Aorta (tissue), 5 donors: ENCODE measurements at places on chromosomes 1 and 21. TPM values are rescaled to one million over a fixed set of nuclear protein-coding genes. Genes with fewer than 3 reads are reported as not detected.

Gene AMY1B
- total RNA-seq: not detected

Gene TRIM67
- total RNA-seq: not detected

Gene CBR1
- 45.9 TPM for total RNA-seq

Gene NPR1
- 116 TPM for total RNA-seq

Gene S100A2
- 1.8 TPM for total RNA-seq

Gene CELA2B
- total RNA-seq: 0.45 TPM

Gene KRTAP12-2
- not detected for total RNA-seq

Gene TAL1
- 6.0 TPM for total RNA-seq

Gene SPRR1A
- total RNA-seq: not detected

Gene OPRD1
- not detected for total RNA-seq

Gene IL10
- total RNA-seq: 2.7 TPM

Gene ARID4B
- total RNA-seq: 49.1 TPM

Gene GRIK3
- total RNA-seq: 0.68 TPM

Gene ITLN2
- total RNA-seq: not detected

Gene CFAP74
- total RNA-seq: not detected

Gene CFHR5
- total RNA-seq: not detected

Gene LHX8
- total RNA-seq: not detected

Gene ZMYM1
- 16.4 TPM for total RNA-seq

Gene AMIGO1
- 3.8 TPM for total RNA-seq

Gene BARHL2
- total RNA-seq: not detected

Gene WLS
- 47.3 TPM for total RNA-seq

Gene ARPC5
- total RNA-seq: 115 TPM

Gene CYP4A11
- total RNA-seq: 0.15 TPM

Gene CPT2
- total RNA-seq: 9.2 TPM

Gene FMO5
- total RNA-seq: 5.8 TPM

Gene TSPAN1
- total RNA-seq: 2.3 TPM

Gene GIPC2
- total RNA-seq: 7.4 TPM

Gene FBLIM1
- total RNA-seq: 418 TPM

Gene RHBDL2
- not detected for total RNA-seq

Gene GBP6
- total RNA-seq: not detected

Gene TSPEAR
- total RNA-seq: not detected

Gene MAP3K21
- total RNA-seq: 1.3 TPM

Gene S100A7
- not detected for total RNA-seq

Gene SELENON
- total RNA-seq: 68.0 TPM

Gene LRRC39
- 1.0 TPM for total RNA-seq

Gene ATAD3A
- 11.9 TPM for total RNA-seq

Gene ASPM
- total RNA-seq: 1.6 TPM

Gene SNX7
- 39.3 TPM for total RNA-seq

Gene TMEM201
- total RNA-seq: 5.1 TPM

Gene CRTC2
- total RNA-seq: 49.7 TPM

Gene LCE3D
- total RNA-seq: not detected

Gene GCSAML
- total RNA-seq: 0.81 TPM

Gene SPATA17
- total RNA-seq: not detected

Gene SLC35F3
- total RNA-seq: 0.12 TPM

Gene MPL
- 0.18 TPM for total RNA-seq

Gene INKA2
- 14.8 TPM for total RNA-seq

Gene RAB3B
- 0.03 TPM for total RNA-seq
